ENCODE measurements at places on chromosomes 4 and X.

- DNase-seq, result no peak
- H3K4me1 ChIP-seq, result no peaks in the 10 kb centered on the region
- no peaks in the 10 kb centered on the region for H3K36me3 ChIP-seq
- H3K27me3 ChIP-seq, result peaks cover 7% of the 10 kb centered on the region
- no peak overlapping the region for H3K4me3 ChIP-seq
- H3K27ac ChIP-seq, result no peak overlapping the region
Observed at GRCh38 chrX:20672476-20672875, 405.8 kb upstream of the RPS6KA3 start.

DNA sequence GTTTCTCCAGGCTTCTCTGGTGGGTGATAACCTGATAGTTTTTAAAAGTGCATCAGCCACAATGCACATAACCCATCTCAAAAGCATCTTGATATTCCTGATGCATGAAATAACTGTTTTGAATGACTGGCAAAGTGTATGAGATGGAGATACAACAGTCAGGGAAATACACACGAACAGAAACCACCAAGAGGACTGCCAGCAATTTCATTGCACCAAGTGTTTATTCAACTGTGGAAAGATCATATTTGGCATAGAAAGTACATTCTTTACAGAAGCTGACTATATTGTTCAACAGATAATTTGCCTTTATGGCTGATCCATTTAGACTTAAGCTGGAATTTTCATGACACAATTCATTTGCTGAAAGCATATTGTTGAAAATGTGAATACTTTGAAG is 139.5 kb downstream of the SLIT2 start:
- H3K27me3 ChIP-seq, result no peaks in the 10 kb centered on the region
- H3K4me3 ChIP-seq, result no peak overlapping the region
- DNase-seq, result no peak

GRCh38 chrX:9789555-9789954 is 3.3 kb downstream of the SHROOM2 start:
- no peaks in the 10 kb centered on the region for H3K4me1 ChIP-seq
- DNase-seq, result no peak
- peaks cover 17% of the 10 kb centered on the region for H3K27me3 ChIP-seq
- H3K4me3 ChIP-seq, result no peak overlapping the region

DNA sequence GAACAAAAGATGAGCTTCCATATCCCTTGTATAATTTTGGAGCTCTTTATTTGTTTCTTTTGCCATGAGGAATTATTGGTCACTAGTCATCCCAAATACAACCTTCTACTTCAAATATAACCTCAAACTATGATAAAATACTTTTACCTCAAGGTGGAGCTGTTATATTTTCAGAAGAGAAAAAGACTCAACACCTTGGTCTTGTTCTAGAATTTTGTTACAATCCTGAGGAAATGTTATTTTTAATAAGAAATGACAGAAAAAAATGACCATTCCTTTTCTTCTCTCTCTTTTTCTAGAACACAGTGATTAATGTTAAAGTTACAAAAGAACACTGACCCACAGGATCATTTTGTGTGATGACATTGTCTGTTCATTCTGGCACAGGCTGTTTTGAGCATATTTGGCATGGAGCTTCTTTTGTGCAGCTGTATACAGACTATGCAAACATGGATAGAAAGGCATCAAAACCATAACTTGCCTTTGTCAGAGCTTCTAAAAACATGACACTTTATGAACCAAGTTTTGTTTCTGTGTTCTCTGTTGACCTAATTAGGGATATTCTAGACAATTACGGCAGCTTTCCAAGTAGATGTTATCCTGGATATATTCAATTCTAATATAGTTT is 159.6 kb upstream of the CTSO start:
- H3K27ac ChIP-seq, result no peak overlapping the region
- no peak overlapping the region for H3K4me3 ChIP-seq
- H3K4me1 ChIP-seq, result no peaks in the 10 kb centered on the region
- H3K36me3 ChIP-seq, result no peaks in the 10 kb centered on the region
- DNase-seq, result no peak
- H3K27me3 ChIP-seq, result no peaks in the 10 kb centered on the region

GRCh38 chr4:8162625-8163024 is 4.0 kb upstream of the ABLIM2 start:
- no peak overlapping the region for H3K4me3 ChIP-seq
- H3K27me3 ChIP-seq, result peaks cover 12% of the 10 kb centered on the region
- no peak for DNase-seq
- peaks cover 9% of the 10 kb centered on the region for H3K4me1 ChIP-seq
- H3K36me3 ChIP-seq, result no peaks in the 10 kb centered on the region

DNA sequence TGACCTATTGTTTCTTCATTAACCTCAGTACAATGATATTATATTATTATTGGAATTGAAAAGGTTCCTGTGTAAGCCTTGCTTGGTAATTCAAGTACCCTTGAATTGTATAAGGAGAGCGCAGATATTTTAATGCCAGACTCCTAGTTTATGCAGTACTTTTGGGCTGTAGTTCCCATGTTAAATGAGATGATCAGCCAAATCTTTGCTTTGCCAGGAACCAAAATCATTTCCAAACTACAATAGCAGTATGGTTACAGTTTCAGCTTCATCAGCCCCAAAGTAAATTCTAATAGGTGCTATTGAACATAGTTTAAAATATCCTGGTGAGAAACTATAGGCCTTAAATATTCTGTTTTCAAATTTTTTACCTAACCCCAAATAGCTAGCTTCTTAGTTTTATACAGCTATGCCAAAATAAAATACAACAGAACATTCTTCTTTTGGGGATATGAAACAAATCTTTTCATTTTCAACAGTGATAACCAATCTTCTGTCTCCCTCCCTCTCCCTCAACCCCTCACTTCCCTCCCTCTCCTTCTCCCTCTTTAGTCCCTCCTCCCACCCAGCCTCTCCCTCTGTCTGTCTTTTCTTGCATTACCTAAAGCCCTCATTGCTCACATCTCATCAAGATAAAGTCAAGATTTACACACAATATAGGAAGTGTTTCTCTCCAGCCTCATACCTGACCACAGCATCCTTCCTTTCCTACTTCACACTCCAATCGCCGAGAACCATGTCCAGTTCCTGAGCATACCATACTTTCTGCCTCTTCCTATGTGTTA is 190.1 kb downstream of the SHROOM3 start:
- H3K4me3 ChIP-seq, result no peak overlapping the region
- peaks cover 51% of the 10 kb centered on the region for H3K27me3 ChIP-seq
- DNase-seq, result no peak
- H3K36me3 ChIP-seq, result no peaks in the 10 kb centered on the region

DNA sequence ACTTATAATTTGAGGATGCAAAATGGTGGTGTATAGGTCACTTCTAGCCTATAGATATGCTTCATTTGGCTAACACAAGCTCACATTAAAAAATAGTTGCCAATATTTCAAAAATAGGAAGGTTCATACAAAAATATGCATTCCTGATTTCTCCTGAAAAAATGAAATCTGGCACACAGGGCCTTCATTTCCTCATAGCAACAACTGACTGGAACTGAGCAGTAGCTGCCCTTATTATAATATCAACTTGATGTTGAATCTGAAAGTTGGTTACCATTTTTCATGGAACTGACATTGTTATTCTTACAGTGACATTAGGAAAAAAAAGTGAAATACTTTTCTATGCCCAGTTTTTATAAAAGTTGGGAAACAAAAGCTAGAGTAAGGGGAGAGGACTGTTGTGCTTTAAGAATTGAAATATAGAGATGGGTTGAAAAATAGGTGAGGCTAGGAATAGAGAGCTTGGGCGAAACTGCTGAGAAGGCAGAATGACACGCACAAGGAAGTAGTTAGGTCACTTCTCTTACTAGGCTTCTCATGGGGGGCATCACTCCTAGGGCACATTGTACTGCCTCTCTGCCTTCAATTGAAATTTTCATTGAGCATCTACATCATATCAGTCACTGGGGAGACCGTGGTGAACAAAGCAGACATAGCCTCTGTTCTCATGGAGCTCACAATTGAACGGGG is 43.1 kb upstream of the C1GALT1C1 start:
- H3K4me3 ChIP-seq, result no peak overlapping the region
- peaks cover 8% of the 10 kb centered on the region for H3K36me3 ChIP-seq
- peaks cover 14% of the 10 kb centered on the region for H3K4me1 ChIP-seq
- no peaks in the 10 kb centered on the region for H3K27me3 ChIP-seq

DNA sequence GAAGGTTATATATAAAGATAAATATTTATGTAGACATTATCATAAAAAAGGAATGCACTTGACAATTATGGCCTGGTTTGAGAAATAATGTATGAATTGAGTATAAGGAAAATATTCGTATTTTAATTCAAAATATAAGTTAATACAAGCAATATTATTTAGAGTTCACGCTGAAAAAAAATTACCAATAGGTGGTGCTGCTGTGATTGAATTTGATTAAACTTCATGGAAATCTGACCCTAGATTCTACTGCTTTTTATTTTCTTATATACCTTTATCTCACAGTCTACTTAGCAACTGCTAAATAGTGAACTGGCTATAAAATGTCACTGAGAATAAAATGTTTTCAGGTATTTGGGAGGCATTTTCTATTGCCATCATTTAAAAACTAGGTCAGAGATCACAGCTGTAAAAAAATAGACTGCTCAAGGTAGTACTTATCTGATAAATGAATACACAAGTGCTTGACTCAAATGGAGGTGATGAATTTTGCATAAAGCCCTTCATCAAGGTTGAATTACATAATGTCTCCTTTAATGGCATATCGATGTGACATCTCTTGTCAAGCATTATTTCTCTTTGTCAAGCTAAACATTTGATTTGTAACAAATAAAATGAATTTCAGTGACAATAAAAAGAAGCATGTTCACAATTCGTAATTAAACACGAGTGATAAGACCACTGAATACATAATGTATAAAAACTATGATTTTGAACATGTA is 1638.8 kb upstream of the PCDH7 start:
- H3K27ac ChIP-seq, result no peak overlapping the region
- H3K36me3 ChIP-seq, result no peaks in the 10 kb centered on the region
- DNase-seq, result no peak
- no peaks in the 10 kb centered on the region for H3K27me3 ChIP-seq

GRCh38 chrX:112147206-112147605 is 64.6 kb upstream of the TRPC5 start:
- no peaks in the 10 kb centered on the region for H3K36me3 ChIP-seq
- H3K27ac ChIP-seq, result no peak overlapping the region
- DNase-seq, result no peak
- H3K4me3 ChIP-seq, result no peak overlapping the region
- H3K4me1 ChIP-seq, result no peaks in the 10 kb centered on the region

Data from natural killer cell treated with Interleukin-12 subunit alpha and Interleukin-12 subunit beta and Interleukin-15 and Interleukin-18, amount 100 ng/mL, for 72 hours (primary cell).